Left lobe of liver (tissue), 2 donors: ENCODE measurements at places on chromosomes 16 and 17. TPM values are rescaled to one million over a fixed set of nuclear protein-coding genes. Genes with fewer than 3 reads are reported as not detected.
A peak's percentile ranks its signal among the peaks of the same experiment; 100 is the strongest.

HIGD1B gene
- not detected for total RNA-seq

GRCh38 chr17:77564278-77564920, 394.1 kb upstream of the TNRC6C start:
- DNase-seq: no peak

DNA sequence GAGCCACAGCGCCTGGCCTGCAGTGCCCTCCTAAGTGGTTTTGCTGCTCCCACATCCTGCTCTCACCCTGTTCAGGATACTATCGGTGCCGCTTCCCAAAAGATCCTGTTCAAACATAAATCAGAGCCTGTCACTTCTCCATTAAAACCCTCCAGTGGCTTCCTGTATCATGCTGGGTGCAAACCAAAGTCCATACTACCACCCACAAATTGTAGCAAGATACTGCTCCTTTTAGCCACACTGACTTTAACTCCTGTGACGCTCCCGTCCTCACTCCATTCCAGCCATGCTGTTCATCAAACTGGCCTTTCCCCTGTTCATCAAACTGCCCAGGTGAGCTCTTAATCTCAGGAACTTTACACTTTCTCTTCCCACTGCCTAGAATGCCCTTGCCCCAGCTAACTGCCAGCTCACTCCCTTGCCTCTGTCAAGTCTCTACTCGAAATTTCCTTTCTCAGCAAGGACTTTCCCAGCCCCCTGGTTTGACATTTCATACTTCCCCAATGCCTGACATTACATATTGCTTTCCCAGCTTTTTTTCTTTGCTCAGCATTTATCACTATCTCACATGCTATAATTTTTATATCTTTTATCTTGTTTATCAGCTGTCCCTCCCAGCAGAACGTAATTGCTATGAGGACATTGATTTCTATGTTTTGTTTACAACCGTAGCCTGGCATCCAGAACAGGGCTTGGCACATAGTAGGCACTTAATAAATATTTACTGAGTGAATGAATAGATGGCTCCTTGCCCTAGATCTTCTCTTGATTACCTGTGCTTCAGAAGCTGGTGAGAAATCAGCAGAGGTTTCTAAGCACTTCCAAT, 44.3 kb upstream of the SMURF2 start:
- DNase-seq: no peak

TMC7 gene
- 0.30 TPM for total RNA-seq

ZNF764 gene
- 6.3 TPM for total RNA-seq

- no peak for DNase-seq
These were observed 5.0 kb downstream of the GCGR start for GRCh38 chr17:81808778-81809555.

GRCh38 chr17:57756951-57757350, 11.9 kb upstream of the CCDC182 start:
- no peak for DNase-seq

ERI2 gene
- 15.6 TPM for total RNA-seq

- no peak for DNase-seq
These were observed 631 bp downstream of the UTP6 start for GRCh38 chr17:31900877-31901276.

GRCh38 chr16:75323933-75324332, 72.5 kb upstream of the BCAR1 start:
- DNase-seq: no peak

DNA sequence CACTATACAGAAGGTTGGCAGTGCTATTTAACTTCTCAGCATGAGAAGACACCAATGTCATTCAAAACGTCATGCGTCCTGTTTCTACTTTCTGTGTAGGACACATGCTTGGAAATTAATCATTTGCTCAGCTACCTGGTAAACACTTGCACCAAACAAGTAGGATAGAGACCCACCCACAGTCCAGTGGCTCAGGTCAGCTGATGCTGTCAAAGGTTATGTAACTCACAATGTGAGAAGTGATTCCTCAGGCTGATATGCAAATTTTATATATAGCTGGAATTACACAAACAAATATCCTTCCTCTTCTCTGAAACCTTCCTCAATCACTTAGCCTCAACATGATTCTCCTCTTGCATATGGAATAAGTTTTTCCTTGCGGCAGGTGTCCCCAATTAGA, 59.6 kb downstream of the ZZEF1 start:
- no peak for DNase-seq

- DNase-seq: no peak
These were observed 20.5 kb upstream of the SDR42E2 start for GRCh38 chr16:22141767-22142166.

CNGB1 gene
- total RNA-seq: not detected

ABCC6 gene
- total RNA-seq: 128 TPM

- DNase-seq: no peak
These were observed 24.4 kb downstream of the ABCC12 start for GRCh38 chr16:48131201-48131935.

GRCh38 chr17:12230481-12231354, 210.0 kb downstream of the MAP2K4 start:
- no peak for DNase-seq

- no peak for DNase-seq
These were observed 6.0 kb upstream of the NT5M start for GRCh38 chr17:17297217-17297616.

DNA sequence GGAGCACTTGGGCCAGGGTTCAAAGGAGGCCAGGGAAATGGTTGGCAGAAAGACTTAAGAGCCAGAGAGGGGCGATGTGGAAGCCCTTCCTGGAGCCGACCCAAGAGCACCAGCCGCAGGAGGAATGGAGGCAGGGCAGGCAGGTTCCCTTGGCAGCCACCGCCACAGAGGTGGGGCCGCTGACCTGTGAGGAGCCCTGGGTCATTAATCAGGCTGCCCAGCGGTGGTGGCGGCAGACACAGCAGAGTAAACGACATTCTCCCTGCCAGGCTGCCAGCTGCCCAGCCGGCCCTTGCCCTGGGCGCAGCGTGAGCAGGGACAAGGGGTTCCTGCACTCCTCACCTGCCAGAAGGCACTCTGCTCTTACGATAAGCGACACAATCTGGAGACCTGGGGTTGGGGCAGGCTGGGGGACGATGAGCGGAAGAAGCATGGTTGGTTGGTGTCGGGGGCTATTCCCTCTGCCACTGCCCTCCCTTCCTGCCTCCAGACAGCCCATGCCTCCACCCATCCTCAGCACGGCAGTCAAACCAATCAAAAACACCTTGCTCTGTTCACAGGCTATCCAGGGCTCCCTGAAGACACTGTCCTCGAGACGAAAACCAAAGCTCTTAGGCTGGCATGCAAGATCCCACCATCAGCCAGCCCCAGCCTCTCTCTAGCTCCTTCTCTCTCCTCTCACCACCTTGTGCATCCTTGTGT, 40.9 kb downstream of the PLXDC1 start:
- peak; percentile 91 for DNase-seq

- no peak for DNase-seq
These were observed 102.0 kb downstream of the GP2 start for GRCh38 chr16:20225228-20225733.

ATXN7L3 gene
- 26.6 TPM for total RNA-seq

- DNase-seq: no peak
These were observed 75.1 kb downstream of the FOXL1 start for GRCh38 chr16:86653285-86654006.

DNA sequence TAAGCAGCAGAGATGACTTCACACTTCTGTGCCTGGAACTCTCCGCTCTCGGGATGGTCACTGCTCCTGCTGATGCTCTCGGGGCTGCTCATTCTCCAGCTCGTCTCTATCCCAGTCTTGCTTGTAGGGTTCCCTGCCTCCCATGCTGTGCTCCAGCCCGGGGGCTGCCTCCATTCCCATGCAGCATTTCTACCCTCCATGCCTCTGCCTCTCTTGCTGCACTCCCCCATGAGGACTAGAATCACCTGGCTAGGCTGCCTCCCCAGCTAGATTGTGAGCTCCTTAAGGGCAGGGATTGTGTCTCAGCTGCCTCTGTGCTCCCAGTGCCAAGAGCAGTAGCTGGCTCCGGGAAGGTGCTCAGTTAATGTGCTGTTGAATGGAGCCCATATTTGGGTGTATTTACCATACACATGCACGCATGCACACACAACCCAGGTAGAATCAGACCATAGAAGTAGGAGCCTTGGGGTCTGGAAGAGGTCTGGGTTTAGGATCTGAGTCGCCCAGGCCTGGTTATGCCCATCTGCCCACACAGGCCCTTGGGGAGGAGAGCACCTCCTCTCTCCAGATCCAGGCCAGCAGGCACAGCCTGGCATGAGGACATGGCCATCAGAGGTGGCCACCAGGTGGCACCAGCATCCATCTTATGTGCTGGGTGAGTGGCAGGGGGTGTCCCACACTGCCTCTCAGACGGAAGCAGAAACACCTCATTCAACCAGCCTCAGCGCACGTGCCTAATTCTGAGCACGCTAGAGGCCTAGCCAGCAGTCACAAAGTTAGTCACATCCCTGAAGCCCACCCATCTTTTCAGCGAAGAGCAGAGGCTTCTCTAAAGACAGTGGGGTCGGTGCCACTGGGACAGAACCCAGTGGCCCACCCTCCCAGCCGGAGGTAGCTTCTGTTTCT, 9.3 kb downstream of the GIT1 start:
- peak; percentile 84 for DNase-seq

ROGDI gene
- total RNA-seq: 21.5 TPM

DNA sequence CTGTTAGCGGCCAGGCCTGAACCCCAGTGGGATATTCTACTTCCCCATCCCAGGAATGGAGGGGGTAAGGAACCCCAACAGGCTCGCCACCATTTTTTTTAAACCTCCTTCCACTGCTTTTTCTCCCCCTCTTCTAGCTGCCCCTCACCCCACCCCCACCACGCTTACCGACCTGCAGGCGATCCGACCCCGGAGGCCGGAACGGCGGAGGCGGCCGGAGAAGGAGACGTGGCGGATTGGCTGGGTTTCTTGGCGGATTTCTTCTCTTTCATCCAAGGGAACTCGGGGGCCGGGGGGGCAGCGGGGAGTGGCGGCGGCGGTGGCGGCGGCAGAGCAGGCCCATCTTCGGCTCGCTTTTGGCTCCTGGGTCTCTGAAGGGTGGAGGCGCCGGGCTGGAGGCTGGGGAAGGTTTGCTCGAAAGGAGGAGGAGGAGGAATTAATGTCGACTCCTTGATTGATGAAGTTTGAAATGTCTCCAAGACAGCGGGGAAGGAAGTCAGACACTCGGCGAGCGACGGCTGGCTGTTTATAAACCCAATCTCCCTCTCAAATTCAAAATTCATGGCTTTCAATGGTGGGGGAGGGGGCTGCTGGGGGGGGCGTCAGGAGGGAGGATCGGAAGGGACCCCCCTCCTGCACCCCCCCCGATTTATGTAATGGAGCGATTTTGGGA, 424 bp downstream of the HOXB2 start:
- peak; percentile 68 for DNase-seq

PRSS27 gene
- 0.45 TPM for total RNA-seq

- no peak for DNase-seq
These were observed 682.4 kb downstream of the KCNJ18 start for GRCh38 chr17:22374741-22375140.

DNA sequence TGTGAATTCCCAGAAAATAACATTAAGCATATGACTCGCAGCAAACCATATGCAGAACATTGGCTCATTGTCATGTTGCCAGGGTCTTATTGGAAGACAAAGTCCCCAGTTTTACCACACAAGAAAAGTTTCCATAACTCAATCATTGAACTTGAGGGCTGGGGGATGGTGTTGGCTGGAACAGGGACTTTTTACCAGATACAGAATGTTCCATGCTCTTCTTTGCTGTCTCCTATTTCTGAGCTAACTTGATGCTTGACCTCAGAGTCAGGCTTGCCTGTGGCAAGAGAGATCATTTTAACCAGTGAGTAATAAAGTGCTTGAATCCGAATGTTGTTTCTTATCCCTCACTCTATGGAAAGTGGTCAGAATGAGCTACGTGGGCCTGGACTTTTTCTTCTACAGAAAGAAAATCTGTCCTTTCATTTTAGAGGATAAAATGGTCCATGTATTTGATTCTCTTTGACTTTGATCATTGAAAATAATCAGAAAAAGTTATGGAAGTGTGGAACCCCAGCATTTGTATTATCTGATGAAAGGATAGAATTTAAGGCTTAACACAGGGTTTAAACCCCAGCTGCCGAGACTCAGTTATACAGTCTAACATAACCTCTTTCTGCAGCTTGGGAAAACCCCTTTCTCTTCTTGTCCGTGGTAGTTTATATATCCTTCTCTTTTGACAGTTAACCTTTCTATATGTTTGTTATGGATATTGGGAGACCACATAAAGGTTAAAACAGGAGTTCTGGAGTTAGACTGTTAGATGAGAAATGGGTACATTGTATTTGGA, 67.0 kb downstream of the TUBD1 start:
- DNase-seq: no peak

TMEM235 gene
- total RNA-seq: not detected

GRCh38 chr17:19750835-19751234, 2.7 kb upstream of the ALDH3A1 start:
- DNase-seq: no peak

CYBC1 gene
- 35.5 TPM for total RNA-seq

DNA sequence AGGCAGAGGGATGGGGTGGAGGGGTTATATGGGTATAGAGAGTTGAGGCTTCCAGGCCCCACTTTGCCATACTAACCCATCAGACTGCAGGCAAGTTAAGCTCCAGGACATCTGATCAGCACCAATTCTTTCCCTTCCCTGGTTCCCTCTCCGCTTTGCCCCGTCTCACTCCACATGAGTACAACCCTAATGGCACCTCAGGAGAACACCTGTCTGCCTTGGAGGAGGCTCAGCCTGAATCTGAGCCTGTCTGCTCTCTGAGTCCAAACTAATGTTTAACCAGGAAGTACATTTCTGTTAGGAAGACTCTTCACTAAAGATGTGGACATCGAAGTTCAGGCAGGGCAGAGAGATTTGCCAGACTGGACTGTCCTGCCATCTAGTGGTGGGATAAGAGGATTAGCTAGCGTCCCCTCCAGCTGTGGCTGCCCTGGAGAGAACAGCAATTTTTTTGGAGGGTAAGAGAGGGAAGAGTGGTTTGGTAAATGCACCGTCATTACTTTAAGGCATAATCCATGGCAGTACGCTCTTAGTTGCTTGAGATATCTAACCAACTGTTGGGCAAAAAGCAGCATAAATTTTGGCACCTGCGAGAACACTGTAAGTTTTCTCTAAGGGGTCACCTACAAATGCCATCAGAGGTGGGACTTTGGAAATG, 29.2 kb upstream of the LRRC75A start:
- peak; percentile 82 for DNase-seq

DNA sequence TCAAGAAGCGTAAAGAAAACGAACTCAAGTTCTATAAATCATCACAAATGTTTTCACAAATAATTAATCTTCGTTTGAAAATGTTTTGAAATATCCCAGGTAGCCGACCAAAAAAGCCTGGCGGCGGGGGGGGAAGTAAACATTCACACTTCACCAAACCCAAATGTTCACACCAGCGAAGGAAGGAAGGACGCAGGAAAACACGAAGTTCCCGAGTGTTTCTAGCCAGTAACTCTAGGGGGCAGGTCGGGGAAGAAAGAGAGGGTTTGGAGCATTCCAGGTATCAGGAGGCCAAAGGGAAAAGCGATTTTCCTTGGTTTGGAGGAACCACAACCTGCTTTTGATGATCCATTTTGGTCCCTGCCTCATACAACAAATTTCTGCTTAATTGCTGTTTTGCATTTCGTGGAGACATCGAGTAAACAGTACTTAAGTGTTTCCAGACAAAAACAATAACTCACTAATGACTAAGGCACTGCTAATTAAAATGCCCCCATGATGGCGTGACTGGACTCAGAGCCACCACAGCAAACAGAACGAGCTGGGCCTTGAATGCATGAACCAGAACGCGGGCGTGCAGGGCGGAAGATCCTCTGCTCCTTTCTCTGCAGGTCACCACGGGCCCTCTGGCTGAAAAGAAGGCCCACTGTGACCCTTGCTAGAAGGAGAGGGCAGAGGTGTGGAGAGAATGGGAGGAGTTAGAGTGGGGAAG, 16.6 kb downstream of the ZFHX3 start:
- DNase-seq: no peak

GRCh38 chr17:36931697-36932382, 5.4 kb upstream of the LHX1 start:
- DNase-seq: no peak
